ENCODE measurements at places on chromosomes 13 and 19.

DNA sequence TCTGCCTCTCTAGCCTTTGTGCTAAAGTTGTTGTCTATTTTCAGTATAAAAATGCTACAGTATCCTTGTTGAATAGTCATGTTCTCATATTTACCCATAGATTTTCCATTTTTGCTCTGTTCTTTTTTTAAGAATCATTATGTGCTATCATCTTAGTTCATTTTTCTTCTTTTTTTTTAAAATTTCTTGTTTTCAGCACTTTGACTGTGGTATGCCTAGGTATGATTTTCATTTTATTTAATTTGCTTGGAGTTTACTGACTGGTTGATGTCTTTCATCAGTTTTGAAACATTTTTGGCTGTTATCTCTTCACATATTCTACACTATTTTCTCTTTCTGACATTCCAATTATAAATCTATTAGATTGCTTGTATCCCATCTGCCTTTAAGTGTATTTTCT lies 192.9 kb downstream of the PDS5B start:
- no peak for DNase-seq

DNA sequence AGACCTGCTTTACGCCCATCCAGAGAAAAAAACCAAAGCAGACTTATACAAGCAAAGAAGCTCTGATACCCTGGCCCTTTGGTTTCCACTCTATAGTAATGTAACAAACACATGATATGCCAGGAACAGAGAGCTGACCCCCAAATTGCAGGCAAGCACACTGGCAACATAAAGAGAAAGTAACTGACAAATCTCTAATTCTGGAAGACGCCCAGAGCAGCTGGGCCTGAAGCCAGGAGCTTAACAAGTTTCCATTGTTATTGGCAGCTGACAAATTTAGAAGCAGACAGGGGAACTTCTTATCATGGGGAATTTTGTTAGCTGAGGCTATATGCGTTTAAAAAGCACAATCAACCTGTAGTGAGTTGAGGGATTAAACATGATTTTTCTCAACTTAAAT lies 158.0 kb downstream of the DLEU7 start:
- no peak for DNase-seq

DNA sequence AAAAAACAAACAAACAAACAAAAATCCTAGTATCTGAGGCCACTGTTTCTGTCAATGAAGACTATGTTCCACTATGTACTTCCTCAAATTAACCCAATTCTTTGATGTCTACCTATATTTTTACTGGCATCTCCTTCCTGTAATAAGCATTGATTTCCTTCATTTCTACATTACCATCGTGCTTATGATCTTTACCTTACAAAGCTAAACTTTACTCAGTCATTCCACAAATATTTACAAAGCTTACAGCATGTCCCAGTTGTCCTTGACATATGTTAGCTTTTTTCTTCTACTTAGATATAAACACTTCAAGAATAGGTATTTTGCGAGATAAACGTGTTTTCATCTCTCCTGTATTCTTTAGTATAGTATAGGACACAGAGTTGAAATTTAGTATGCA lies 1090.9 kb downstream of the PCDH9 start:
- DNase-seq = no peak

- no peak for DNase-seq
Observed at GRCh38 chr13:46526100-46526735, 26.8 kb upstream of the LRCH1 start.

GRCh38 chr19:48501494-48502349 lies 9.9 kb downstream of the LMTK3 start:
- DNase-seq = peak; percentile 85

DNA sequence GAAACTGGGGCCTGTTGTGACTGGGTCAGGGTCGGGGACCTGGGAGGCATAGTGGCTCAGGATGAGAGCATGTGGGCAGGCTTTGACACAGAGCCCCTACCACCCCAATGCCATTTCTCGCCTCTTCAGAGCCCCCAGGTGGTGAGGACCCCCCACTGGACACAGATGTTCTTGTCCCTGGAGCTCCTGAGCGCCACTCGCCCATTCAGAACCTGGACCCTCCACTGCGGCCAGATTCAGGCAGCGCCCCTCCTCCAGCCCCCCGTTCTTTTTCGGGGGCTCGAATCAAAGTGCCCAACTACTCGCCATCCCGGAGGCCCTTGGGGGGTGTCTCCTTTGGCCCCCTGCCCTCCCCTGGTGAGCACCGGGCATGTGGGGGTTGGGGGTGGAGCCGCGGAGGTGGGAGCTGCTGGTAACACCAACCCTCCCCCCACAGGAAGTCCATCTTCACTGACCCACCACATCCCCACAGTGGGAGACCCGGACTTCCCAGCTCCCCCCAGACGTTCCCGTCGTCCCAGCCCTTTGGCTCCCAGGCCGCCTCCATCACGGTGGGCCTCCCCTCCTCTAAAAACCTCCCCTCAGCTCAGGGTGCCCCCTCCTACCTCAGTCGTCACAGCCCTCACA lies 10.4 kb downstream of the IGFLR1 start:
- DNase-seq = no peak

DNA sequence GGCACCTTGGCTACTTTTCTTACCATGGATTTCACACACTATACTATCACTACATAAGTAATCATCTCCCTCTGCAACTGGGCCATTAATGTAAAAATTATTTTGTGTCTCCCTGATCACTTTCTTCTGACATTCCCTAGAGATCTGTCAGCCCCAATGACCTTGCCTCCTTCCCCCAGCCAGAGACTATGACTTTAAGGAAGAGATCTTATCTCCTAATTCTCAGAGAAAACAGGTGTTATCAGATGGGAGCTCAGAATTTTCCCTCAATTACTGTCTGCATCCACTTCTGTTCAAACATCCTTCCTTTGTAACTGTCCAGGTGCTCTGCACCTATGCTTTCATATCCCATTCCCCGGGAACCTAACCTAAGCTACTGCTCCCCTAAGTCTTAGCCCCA lies 397.5 kb downstream of the DIAPH3 start:
- no peak for DNase-seq

GRCh38 chr19:12374026-12374425 lies 8.5 kb upstream of the ZNF442 start:
- no peak for DNase-seq

- DNase-seq = no peak
Observed at GRCh38 chr13:43428545-43429296, 358.1 kb downstream of the ENOX1 start.
